ENCODE measurements at places on chromosomes 4 and X.

- no peak for DNase-seq
Measured at GRCh38 chr4:100804576-100805360, 286.9 kb upstream of the EMCN start.

DNA sequence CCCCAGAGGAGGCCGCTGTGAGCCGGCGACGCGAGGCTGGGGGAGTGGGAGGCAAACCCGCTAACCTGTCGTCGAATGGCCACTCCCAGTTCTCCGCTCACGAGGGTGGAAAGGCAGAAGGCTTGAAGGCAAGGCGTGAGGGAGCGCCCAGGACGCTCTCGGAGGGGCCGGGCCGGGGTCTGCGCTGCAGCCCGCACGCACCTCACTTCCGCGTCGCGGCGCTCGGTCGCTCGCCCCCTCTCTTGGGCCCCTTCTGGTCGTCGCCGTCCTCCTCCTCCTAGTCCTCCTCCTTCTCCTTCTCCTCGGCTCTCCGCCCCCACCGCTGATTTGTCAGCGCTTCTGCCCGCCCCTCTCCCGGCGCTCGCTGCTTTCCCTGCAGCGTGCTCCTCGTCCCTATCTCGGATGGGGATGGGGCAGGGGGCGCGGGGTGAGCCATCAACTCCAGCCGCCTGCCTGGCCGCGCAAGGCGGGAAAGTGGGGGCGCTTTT lies at the start of gene SNCA:
SNCA (minus strand) TSS at position 265 of the 488 bp plus-strand sequence. CDS start 1,494 bp downstream, outside the sequence.
- no peak for DNase-seq

GRCh38 chr4:153531976-153532626 lies 65.9 kb downstream of the TMEM131L start:
- DNase-seq, result no peak

DNA sequence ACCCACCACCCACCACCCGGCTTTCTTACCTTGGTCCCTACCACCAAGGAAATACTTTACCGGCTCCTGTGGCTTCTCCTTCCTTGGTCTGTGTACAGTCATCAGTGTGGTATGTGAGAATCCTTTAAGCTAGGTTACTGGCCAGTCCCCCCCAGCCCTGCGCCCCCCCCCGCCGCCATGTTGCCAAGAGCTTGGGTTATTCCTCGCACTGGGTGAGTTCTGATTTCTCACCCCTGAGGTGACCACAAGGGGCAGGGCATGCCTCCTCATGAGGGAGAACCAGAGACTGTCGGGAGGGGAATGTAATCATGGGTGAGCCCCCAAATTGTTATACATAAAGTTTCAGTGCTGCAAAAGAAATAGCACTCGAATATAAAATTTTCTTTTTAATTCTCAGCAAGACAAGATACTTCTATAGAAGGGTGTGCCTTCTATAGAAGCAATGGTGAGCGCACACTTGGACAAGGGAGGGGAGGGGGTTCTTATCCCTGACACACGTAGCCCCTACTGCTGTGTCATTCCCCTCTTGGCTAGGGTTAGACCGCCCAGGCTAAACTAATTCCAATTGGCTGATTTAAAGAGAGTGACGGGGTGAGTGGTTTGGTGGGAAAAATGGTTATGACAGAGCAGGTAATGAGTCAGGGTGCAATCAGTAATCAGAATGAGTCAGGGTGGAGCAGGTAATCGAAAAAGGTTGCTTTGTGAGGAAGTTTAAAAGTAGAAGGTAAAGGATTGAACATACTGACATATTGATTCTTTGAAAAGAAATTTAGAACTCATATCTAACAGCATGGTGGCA lies 133.2 kb downstream of the KDM6A start:
- no peak for DNase-seq

DNA sequence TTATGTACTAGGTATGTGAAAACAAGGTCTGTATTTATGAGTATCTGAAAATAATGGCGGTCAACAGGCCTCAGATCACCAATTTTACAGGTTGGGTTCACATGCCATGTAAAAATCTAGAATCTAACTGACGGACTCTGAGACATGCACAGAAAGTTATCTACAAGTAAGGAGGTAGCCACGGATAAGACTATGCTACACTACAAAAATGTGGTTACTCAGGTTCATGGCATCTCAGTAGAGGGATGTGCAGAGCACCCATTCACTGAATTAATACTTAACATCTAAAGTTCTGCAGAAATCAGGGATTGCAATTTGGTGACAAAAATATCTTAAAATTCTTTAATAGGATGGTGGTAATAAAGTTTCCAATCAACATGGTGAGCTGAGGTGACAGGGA lies 155.9 kb downstream of the APBB2 start:
- DNase-seq, result no peak

GRCh38 chr4:54169176-54169575 lies 59.9 kb upstream of the PDGFRA start:
- no peak for DNase-seq

GRCh38 chrX:105051364-105051763 lies 169.1 kb downstream of the TEX13A start:
- DNase-seq, result no peak

GRCh38 chr4:160233141-160233540 lies 1130.3 kb downstream of the RAPGEF2 start:
- no peak for DNase-seq

DNA sequence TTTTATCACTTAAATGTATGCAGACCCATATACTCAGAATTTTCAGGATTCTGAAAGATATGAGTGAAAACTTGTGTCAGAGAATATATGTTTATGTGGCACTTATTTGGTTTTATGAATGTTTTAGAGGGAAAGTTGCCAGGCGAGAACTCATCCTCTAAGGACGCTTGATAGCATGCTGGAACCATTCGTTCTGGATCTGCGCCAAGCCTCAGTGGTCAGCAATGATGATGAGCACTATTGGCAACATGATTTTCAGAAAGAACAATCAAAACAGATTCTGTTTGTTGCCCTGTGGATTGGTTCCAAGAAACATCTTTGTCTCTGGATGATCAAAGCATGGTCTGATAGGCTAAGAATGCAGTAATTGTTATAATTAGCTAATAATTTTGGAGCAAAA lies 32.1 kb upstream of the RAPGEF2 start:
- no peak for DNase-seq

DNA sequence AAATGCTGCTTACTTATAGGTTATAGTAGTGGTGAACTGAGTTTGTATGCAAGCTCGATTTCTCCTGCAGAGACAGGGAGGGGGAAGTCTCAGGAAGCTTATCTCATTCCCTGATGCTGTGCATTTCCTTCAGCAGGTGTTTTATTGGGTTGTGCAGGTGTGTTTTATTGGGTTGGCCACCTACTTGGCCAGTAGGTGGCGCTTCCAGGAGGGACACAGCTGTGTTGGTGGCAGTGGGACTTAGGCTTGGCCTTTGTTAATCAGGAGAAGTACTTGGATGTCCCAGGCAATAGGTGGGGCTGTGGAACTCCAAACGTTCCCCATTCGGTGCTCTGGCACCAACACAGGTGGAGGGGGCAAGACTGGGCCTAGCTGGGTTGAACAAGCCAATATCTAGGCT lies 196.0 kb upstream of the DCAF8L1 start:
- no peak for DNase-seq
